Keratinocyte (primary cell): ENCODE measurements at places on chromosomes 16 and 17. TPM values are rescaled to one million over a fixed set of nuclear protein-coding genes. Genes with fewer than 3 reads are reported as not detected.

Gene HAP1
- polyA plus RNA-seq = 0.95 to 2.3 TPM (median 1.6 TPM) in 3 replicates

DNA sequence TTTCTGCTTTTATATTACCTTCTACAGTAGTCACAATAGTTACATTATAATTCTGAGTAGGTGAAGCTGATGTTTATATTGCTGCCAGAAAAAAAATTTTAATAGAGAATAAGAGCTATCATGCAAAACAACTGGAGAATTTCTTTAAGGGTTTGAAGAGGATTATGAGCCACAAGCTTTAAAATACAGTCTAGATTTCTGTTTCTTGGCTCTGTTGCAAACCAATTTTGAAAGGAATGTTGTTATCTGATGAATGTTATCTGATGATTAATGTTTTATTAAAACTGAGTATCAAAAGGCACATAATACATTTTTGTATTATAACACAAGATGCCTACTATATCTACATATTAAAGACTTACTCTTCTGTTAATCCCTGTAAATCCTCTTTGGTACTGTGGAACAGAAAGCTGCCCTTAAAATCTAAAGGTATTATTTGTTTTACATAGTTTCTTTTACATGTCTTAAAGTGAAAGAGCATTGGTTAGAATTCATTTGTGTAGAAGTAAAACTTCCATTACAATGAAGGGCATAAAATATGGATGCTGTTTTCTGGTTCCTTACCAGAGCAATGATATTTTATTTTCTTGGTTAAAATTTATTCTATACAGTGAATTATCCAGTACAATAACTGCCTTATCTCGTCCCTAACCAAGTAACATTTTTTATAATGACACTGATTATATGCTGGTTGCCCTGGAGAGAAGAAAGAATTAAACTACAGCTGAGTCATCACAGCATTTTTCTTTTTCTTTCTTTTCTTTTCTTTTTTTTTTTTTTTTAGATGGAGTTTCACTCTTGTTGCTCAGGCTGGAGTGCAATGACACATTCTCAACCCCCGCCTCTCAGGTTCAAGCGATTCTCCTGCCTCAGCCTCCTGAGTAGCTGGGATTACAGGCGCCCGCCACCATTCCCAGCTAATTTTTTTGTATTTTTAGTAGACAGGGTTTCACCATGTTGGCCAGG, 205.7 kb downstream of the TANC2 start:
- no peak for DNase-seq

Gene TP53TG3
- not detected in 3 replicates for polyA plus RNA-seq

DNA sequence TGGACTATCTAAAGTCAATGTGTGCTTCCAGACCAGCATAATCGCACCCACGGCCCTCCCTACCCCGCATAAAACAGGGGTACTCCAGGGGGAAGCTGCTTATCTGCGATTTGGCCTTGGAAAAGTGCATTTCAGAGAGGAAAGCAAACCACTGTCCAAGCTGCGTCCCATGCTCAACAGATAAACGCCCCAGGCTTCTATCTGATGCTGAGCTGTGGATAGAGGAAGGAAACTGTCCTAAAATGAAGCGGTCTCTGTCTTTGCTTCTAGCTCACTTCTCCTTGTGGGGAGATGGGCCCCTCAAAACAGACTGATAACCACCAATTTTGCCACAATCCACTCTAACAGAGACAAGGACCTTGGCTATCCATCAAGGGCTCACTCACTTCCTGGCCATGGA, 160.5 kb upstream of the TNRC6C start:
- no peak for DNase-seq

Gene MYO15A
- 0.20 to 0.53 TPM (median 0.25 TPM) in 3 replicates for polyA plus RNA-seq

DNA sequence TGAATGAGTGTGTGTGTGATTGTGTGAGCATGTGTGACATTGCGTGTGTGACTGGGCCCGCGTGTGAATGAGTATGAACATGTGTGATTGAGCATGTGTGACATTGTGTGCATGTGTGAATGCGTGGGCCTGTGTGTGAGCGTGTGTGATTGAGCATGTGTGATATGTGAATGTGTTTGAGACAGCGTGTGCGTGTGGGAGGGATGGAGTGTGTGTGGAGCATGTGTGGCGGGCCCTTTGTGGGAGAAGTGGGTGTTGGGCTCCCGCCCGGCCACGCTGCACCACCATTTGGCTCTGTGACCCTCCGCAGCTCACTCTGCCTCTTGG, 22.7 kb upstream of the GSE1 start:
- DNase-seq = no peak

DNA sequence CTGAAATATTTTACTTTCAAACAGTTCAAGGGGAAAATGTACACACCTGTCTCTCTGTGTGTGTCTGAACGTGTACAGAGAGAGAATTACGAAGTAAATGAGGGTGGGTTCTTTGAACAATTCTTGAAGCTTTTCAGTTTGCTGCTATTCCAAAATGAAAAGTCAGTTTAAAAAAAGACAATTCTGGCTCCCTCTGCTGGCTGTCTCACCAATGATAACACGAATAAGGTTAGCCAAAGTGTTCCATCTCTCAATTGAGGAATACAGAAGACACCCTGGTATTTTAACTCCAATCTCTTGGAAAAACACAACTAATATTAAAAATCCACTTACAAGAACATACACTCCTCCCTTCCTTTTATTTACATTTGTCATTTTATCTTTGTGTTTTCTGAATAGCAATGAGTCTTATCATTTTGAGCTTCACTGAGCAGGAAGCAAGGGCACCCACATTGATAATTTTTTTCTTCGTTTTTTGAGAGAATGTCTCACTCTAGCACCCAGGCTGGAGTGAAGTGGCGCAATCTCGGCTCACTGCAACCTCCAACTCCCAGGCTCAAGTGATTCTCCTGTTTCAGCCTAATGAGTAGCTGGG, 20.5 kb downstream of the EFTUD2 start:
- no peak for DNase-seq
